ENCODE measurements at places on chromosomes 4 and X.
A peak's percentile ranks its signal among the peaks of the same experiment; 100 is the strongest.

GRCh38 chrX:23228454-23228853 lies 106.2 kb upstream of the PTCHD1 start:
- DNase-seq = no peak

DNA sequence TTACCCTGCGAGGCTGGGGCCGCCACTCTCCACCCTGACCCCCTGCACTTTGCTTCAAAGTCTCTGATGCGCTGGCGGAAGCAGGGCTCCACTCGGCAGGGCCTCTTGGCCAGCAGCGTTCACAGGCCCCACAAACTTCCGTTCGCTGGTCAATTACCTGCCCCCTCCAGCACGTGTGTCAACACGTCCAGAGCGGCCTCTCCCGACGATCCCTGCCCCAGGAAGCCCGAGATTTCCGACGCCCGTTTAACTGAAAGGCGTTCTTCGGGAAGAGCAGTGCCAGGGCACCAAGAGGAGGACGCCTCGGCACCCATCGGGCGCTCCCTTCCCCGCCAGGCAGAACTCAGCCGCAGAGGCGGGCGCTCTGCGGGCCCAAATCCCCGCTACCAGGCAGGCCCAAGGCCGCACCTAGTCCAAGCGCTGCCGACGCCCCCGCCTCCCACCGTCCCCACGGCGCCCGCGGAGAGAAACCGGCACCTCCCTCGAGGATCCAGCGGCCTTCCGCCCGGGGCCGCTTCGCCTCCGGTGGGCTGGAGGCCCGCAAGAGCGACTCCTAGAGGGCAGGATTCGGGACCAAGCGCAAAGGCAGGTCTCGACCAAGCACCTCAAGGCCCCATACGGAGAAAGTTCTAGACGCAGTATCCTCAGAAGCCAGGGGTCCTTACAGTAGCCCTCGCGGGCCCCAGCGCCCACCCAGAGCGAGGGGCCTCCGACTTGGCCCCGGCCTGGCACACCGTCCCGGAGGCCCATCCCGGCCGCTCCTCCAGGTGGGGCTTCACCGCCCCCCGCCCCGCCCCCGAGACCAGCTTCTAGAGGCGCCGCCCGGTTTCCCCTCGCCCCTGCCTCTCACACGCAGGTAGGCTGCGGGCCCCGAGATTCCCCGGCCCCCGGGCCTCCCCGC lies 586 bp downstream of the BCAP31 start:
- DNase-seq = peak; percentile 27

DNA sequence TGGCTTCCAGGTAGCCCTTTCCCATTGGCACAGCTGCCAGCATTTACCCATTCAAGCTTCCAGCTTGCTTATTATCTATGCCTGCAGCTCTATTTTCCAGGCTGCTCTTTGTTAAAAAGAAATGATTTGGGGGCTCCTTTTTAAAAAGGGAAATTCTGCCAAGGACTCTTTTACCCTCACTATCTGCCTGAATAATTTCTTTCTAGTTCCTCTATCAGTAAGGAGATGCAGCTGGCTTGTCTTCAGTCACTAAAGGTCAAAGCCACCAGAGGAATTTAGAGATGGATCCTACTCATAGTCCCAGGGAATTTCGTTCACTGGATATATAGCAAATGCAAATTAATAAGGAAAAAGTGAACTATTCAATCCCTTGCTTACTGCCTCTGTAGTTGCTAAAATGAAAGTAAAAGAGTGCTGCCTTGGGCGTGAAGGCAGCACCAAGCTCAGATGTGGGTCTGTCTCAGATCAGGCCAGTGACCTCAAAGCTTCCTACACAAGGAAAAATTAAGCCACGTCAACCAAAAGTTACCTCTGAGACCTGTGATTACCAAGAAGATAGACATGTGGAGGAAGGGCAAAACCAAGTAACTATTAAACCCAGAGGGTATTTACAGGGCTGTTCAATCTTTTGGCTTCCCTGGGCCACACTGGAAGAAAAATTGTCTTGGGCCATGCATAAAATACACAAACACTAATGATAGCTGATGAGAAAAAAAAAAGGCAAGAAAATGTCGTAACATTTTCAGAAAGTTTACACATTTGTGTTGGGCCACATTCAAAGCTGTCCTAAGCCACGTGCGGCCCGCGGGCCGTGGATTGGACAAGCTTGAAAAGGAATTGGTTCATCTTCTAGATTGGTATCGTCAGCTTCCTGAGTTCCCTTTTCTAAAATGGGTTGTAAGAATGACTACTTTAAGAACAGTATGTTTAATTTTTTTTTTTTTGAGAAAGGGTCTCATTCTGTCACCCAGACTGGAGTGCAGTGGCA lies 5.3 kb downstream of the ARSF start:
- DNase-seq = no peak

DNA sequence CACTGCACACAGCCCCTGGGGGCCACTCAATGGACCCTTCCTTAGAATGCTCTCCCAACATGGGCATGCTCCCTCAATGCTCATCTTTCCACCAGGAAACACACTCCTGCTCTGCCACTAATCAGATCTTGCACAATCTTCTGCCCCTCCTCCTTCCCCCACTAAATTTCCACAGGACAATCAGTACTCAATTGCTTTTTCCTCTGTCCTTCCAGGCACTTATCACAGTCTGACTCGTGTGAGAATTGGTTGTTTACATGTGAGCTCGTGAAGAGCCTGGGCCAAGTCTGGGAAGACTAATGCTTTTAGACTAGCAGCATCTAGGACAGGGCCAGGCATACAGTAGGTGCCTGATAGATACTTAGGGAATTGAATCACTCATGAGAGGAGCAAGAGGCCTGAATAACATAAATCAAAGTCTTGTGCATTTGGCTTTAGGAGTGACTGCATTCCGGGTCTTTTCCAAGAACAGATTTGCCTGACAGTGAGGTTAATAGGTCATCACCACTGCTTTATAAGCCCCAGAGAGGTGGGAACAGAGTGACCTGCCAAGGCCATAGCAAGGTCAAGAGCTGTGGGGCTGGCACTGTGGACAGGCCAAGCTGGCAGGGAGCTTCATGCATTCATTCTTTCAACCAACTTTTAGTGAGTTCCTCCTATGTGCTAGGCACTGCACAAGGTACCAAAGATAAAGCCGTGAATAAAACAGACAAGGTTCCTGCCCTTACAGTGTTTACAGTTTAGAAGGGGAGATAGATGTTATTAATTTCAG lies 55.0 kb downstream of the PRPS1 start:
- DNase-seq = no peak

All from activated CD8-positive, alpha-beta memory T cell treated with anti-CD3 and anti-CD28 coated beads for 4 hours (primary cell).